ENCODE measurements at places on chromosomes 5 and 9.
A peak's percentile ranks its signal among the peaks of the same experiment; 100 is the strongest.

- no peak for DNase-seq
Measured at GRCh38 chr5:130138406-130139045, 234.3 kb downstream of the CHSY3 start.

GRCh38 chr5:78930721-78931120 is 54.4 kb downstream of the ARSB start:
- DNase-seq = no peak

- no peak for DNase-seq
Measured at GRCh38 chr9:35690294-35690613, 529 bp upstream of the TPM2 start.

- peak; percentile 71 for DNase-seq
Measured at GRCh38 chr9:125600194-125600593, 106.8 kb downstream of the MAPKAP1 start.

All from Caco-2 (cell line).